Airway epithelial cell (primary cell): ENCODE measurements at places on chromosomes 11 and 22. TPM values are rescaled to one million over a fixed set of nuclear protein-coding genes. Genes with fewer than 3 reads are reported as not detected.

Gene PARVG
- not detected in 2 replicates for total RNA-seq

Gene HORMAD2
- not detected in 2 replicates for total RNA-seq

Gene SORL1
- 12.9 and 17.6 TPM in 2 replicates for total RNA-seq

Gene MRGPRE
- total RNA-seq: not detected in 2 replicates

Gene KCNE3
- not detected in 2 replicates for total RNA-seq

Gene PDE3B
- total RNA-seq: 1.4 and 1.8 TPM in 2 replicates

Gene RNF121
- 25.0 and 25.3 TPM in 2 replicates for total RNA-seq

Gene API5
- total RNA-seq: 81.1 and 94.8 TPM in 2 replicates

Gene TBC1D22A
- 22.2 and 26.8 TPM in 2 replicates for total RNA-seq

Gene SLN
- not detected in 2 replicates for total RNA-seq

Gene CRYAB
- 4.2 and 16.6 TPM in 2 replicates for total RNA-seq

Gene C11orf91
- not detected in 2 replicates for total RNA-seq

Gene SYCE3
- 1.1 TPM in 1 of 2 replicates, not detected in the other for total RNA-seq

Gene CELSR1
- total RNA-seq: 87.2 and 108 TPM in 2 replicates

Gene CLDN25
- not detected in 2 replicates for total RNA-seq

Gene NDUFA6
- total RNA-seq: 54.3 and 88.2 TPM in 2 replicates

Gene KCNQ1
- total RNA-seq: 0.79 and 1.6 TPM in 2 replicates

Gene RAB38
- 86.3 and 86.4 TPM in 2 replicates for total RNA-seq

Gene SLC6A5
- not detected in 2 replicates for total RNA-seq

Gene SLC22A9
- not detected in 2 replicates for total RNA-seq
